ENCODE measurements at places on chromosomes 3 and 15.

GRCh38 chr15:70327856-70328678 lies 230.3 kb upstream of the TLE3 start:
- DNase-seq: no peak

GRCh38 chr3:171606151-171606751 lies 146.0 kb upstream of the TNIK start:
- no peak for DNase-seq

GRCh38 chr15:43189296-43189695 lies 4.1 kb downstream of the CCNDBP1 start:
- no peak for DNase-seq

GRCh38 chr3:170585008-170585936 lies 603 bp downstream of the SLC7A14 start:
- no peak for DNase-seq

GRCh38 chr3:17550624-17551023 lies 191.8 kb downstream of the TBC1D5 start:
- no peak for DNase-seq

DNA sequence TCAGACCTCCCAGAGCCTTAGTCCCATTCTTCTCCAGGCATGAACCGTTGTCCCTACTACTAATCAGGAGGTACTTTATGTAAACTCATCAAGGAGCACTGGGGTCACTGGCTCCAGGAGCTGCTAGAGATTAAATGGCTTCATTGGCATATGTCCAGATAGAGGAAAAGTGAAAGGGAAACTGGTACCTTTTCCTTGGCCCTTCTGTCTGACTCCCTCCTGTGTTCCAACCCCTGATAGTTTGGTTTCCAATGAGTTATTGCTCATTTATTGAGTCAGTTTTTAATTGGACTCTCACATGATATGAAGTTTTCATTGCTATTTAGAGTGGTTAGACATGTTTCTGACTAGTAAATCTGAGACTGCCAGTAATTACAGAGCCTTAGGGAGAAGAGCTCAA lies 130.5 kb upstream of the BFSP2 start:
- DNase-seq: no peak

- DNase-seq: no peak
Measured at GRCh38 chr3:62615258-62615849, 242.0 kb upstream of the FEZF2 start.

GRCh38 chr3:176692966-176693785 lies 504.1 kb downstream of the TBL1XR1 start:
- no peak for DNase-seq

DNA sequence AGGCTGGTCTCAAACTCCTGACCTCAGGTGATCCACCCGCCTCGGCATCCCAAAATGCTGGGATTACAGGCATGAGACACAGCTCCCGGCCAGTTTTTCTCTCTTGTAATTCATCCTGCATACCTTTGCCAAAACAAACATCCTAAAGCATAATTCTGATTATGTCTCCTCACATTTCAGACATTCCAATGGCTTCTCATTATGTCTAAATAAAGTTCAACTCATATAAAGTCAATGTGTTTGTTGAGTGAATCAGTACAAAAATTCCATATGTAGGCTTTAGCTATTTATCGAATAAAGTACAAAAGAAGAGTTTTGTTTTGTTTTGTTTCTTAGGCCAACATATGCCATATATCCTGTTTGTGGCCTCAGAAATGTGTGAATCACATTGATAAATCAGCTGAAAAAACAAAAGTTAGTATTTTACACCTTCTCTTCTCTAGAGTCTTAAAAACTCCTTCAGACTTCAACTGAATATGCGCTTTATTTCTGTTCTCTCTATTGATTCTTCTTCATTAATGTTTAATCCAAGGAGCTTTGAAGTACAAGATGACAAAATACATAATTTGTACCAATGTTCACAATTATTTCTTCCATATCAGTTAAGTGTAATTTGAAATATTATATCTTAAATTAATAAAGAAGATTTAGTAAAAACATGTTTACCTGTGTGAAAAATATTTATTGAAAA lies 165.8 kb downstream of the MECOM start:
- DNase-seq: no peak

DNA sequence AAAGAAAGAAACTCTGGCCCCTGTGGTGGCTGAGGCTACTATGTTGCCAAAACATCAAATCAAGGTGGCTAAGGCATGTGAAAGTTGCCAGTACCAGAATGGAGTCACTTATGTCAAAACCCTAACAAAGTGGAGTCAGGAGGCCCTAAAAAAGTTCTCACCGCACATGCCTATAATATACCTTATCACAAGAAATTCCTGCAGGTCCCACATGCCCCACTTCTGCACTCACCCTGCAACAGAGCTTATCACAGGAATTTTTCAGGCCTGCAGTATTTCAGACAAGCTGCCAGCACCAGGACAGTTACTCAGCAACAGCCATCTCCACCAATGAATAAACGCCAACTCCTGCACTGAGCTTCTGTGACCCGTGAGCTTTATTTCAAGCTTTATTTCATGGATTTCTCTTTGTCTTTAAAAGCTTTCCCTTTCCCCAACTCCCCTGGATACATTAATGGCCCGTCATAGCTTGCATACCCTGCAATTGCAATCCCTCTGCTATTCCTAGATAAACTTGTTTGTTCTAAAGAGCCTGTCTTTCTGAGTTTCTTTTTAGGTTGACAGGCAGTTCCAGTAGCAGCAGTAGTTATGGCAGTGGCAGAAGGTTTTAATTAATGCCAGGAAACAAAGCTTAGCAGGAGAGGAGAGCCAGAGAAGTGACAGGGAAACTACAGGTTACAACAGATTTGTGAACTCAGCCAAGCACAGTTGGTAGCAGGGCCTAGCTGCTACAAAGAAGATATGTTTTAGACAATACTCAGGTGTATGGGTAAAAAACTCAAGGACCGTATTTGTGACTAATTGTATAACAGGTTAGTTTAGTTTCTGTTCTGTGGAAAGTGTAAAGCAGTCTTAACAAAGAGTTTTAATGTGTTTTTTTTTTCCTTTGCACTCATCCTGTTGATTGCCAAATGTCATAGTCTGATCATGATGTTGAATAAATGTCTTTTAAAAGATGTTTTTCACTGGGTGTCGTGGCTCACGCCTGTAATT lies 15.9 kb upstream of the TMEM42 start:
- DNase-seq: no peak

DNA sequence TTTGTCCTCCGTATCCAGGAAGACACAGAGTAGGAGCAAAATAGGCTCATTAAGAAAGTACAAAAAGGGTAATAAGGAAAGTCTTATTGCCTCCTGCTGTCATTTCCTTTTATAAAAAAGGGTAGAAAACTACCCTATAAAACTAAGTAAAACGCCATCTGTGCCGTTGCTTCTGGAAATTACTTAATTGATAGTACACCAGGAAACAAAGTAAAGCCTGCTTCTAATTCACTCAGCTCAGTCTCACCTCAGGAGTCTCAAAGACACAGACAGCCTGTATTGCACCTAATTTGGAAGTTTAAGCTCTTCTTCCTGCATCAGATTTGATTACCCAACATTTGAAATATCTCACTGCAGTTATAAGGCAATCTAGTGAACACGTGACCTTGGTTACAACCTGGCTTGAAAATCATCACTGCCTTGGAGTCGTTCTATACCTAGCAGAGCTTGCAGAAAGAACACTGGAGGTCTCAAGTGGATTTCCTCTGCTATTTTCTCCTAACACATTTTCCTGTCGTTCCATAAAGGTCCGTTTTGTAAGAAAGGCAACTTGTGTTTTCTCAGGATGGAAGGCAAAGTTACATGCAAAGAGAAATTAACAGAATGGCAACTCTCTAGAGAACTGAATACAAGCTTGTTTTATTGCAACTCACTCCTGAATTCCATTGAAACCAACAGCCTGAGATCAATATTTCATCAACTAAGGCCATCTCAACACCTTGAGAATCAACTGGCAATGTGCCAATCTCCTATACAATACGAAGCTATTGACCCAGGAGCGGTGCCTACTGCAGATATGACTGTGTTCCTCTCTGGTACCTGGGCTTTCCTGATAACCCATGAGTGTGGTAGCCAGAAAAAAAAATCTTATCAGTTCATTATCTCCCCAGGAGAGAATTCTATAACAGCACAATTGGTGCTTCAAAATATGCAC lies 203.3 kb upstream of the LMCD1 start:
- DNase-seq: no peak

DNA sequence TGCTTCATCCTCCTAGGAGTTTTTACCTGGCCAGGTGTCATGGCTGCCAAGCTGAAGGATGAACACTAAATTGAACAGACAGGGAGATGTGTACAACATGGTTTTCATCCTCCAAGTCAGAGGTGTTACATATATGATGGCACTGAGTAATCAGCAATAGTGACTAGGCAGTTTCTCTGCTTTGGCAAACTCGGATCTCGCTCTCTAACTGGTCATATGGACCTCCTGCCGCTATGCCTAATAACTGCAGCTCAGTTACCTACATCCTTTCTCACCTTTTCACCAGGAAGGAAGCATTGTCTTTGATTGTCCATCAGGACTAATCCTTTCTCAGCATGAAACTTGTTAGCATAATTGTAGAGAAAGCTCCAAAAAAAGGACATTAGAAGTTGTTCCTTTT lies 175.9 kb upstream of the PLSCR5 start:
- no peak for DNase-seq

- DNase-seq: no peak
Measured at GRCh38 chr3:151008699-151009098, 36.2 kb upstream of the CLRN1 start.

DNA sequence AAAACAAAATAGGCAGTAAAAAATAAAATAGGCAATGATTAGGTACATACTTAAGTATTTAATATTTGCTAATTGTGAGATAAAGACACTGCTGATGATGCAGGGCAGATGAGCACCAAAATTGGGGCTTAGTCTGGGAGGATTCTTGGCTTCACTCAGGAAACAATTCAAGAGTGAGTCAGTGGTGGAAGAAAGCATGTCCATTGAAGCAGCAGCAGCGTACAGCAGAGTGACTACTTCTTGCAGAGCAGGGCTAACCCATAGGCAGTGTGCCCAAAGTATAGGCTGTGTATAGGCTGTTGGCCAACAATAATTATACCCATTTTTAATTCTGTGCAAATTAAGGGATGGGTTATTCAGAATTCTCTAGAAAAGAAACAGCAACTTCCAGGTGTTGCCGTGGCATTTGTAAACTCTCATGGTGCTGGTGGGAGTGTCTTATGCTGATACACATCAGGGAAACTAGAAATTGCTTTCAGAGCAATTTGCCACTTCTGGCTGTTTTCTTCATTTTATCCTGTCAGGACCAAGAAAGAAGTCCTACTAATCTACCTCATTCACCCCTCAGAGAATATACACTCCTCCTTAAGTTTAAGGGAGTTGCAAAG lies 317.3 kb upstream of the NAALADL2 start:
- no peak for DNase-seq

DNA sequence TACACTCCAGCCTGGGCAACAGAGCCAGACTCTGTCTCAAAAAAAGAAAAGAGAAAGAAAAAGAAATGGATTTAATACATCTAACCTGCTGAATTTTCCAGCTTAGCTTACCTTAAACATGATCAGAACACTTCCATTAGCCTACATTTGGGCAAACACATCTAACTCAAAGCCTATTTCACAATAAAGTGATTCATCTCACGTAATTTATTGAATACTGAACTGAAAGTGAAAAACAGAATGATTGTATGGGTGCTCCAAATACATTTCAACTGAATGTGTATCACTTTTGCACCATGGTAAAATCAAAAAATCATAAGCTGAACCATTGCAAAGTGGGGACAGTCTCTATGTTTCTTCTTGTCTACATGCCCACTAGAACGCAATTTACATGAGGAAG lies 9.0 kb downstream of the PIK3R4 start:
- no peak for DNase-seq

DNA sequence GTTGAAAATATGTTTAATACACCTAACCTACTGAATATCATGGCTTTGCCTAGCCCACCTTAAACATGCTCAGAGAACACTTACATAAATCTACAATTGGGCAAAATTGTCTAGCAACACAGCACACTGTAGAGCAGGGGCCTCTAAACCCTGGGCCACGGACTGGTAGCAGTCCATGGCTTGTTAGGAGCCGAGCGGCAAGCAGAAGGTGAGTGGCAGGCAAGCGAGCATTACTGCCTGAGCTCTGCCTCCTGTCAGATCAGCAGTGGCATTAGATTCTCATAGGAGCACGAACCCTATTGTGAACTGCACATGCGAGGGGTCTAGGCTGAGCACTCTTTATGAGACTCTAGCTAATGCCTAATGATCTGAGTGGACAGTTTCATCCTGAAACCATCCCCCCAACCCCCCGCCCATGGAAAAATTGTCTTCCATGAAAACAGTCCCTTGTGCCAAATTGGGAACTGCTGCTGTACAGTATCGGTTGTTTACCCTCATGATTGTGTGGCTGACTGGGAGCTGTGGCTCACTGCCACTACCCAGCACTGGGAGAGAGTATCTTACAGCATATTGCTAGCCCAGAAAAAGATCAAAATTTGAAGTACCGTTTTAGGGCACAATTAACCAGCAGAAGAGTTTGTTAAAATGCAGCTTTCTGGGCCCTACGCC lies 26.1 kb downstream of the CMSS1 start:
- no peak for DNase-seq

DNA sequence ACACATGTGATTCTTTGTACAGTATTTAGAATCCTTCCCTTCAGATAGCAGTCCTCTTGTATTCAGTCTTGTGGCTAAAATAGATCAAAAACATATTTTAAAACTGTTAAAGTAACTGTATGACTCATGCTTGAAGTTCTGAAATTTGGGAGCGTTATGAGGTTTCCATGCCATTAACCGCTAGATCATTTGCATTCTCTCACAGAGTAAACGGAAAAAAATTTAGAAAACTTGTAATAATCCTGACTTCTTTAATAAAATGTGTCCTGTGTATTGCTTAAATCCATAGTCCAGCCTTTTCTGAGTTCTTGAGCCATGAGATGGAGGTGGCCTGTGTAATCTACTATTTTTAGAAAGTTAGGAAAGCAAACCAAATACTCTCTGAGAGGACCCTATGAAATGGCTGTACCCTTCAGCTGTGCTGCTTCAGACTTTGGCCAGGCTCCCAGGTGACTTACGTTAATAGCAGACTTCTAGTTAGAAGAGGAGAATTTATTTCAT lies 33.8 kb downstream of the MBNL1 start:
- no peak for DNase-seq

DNA sequence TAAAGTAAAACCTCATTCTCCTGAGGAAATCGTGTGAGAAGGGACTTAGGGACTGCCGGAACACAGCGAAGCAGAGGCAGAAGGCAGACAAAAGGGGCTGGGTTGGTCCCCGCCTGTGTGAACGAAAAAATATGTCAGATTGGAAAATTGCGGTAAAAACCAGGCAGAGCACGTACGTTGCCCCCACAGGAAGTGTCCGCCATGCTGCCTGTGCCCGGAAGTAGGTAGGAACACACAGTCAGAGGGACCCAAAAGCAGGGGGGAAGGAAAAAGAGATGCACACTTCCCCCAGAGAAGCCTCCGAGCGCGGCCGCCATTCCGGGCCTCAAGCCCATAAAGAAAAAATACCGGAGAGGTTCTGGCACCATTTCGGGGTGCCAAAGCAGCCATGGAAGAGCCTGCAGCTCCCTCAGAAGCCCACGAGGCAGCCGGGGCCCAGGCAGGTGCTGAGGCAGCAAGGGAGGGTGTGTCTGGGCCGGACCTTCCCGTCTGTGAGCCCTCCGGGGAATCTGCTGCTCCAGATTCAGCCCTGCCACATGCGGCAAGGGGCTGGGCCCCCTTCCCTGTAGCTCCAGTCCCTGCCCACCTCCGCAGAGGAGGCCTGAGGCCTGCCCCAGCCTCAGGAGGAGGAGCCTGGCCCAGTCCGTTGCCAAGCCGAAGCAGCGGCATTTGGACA lies at the start of gene MKRN3:
Gene MKRN3 (plus strand): TSS at position 280 of the 676 bp plus-strand sequence. CDS start 109 bp downstream, at position 389.
- DNase-seq: peak; percentile 14

- DNase-seq: no peak
Measured at GRCh38 chr3:148591525-148591924, 106.2 kb upstream of the AGTR1 start.
